RWPE2 (cell line): ENCODE measurements at places on chromosomes 4 and X.

DNA sequence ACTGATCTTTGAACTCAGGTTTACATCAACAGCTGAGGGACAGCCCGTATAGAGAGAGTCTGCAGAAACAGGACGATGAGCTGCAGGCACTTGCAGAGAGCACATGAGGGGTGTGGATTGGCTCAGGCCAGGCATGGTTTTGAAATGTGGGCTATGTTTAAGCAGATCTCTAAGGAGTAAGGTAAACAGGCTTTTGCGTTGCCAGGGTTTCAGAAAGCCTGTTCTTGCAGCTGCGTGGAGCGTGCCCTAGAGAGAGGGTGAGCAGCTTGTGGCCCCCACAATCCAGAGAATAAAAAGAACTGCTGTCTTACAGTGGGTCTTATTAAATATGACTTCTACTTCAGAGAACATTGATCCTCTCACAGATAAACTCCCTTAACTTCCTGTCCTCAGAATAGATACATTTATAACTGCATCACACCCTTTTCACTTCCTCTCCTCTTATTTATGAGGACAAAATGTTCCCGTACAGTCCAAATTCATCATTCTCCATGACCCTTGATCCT is 64.1 kb downstream of the TMA16 start:
- H3K36me3 ChIP-seq = no peaks in the 10 kb centered on the region
- H3K4me3 ChIP-seq = no peak overlapping the region
- H3K4me1 ChIP-seq = no peaks in the 10 kb centered on the region
- H3K27me3 ChIP-seq = no peaks in the 10 kb centered on the region

GRCh38 chr4:11455201-11455835 is 26.6 kb upstream of the HS3ST1 start:
- no peak overlapping the region for H3K27ac ChIP-seq
- no peak overlapping the region for H3K4me3 ChIP-seq
- no peaks in the 10 kb centered on the region for H3K27me3 ChIP-seq
- H3K4me1 ChIP-seq = no peaks in the 10 kb centered on the region
- no peaks in the 10 kb centered on the region for H3K36me3 ChIP-seq

DNA sequence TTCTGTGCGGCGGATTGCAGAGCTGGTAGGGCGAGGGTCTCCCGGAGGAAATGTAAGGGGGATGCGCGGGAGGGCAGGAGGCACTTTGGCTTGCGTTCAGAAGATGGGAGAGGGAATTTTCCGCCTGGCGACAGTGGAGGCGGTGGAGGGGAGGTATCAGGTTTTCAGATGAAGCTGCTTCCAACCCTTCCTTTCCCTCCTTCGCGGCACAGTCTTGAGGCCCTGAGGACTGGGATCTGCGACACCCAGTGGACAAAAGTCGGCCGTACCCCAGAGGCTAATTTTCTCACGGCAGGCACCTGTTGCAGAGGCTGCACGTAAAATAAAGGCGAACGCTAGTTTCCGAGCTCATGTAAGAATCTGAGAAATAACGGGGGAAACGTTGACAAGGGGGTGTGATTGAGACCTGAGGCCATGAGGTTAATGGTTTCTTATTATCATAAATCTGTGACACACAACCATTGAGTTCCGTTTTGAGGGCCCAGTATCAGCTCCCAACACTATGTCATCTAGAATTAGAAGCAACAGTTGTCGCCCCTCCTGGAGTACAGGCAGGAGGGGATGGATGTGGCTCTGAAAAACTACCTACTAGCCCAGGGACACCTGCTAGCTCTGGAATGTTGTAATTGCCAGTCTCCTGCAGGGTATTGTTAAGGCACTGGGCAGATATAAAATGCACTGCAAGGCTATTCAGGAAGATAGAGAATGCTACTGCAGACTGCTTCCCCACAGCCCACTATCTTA is 1.1 kb downstream of the ZCCHC18 start:
- peak overlapping the region; percentile 14 for H3K4me3 ChIP-seq
- H3K27ac ChIP-seq = no peak overlapping the region
- H3K4me1 ChIP-seq = no peaks in the 10 kb centered on the region
- no peak for DNase-seq

- H3K4me1 ChIP-seq = no peaks in the 10 kb centered on the region
- H3K27me3 ChIP-seq = no peaks in the 10 kb centered on the region
- H3K36me3 ChIP-seq = no peaks in the 10 kb centered on the region
Measured at GRCh38 chr4:29756966-29757365, 963.2 kb upstream of the PCDH7 start.

DNA sequence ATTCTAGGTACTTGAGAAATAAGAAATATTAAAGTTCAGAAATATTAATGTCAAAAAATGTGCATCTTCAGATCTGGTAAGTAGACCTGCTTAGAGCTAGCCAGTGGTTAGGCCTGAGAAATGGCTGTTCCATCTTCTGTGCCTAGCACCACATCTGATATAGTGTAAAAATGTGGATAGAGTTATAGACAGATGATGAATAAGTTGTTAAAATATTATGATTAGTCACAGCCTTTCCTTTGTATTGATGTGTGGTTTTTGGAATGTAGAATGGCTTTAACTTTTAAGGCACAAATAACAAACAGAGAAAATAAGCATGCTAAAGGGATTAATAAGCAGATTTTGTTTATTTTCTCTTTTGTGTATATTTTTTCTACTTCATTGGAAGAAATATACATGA is 133.5 kb upstream of the NUDT6 start:
- H3K36me3 ChIP-seq = peaks cover 16% of the 10 kb centered on the region
- no peak overlapping the region for H3K27ac ChIP-seq
- no peaks in the 10 kb centered on the region for H3K27me3 ChIP-seq
- no peak overlapping the region for H3K4me3 ChIP-seq
